ENCODE measurements at places on chromosomes 12 and 14.

DNA sequence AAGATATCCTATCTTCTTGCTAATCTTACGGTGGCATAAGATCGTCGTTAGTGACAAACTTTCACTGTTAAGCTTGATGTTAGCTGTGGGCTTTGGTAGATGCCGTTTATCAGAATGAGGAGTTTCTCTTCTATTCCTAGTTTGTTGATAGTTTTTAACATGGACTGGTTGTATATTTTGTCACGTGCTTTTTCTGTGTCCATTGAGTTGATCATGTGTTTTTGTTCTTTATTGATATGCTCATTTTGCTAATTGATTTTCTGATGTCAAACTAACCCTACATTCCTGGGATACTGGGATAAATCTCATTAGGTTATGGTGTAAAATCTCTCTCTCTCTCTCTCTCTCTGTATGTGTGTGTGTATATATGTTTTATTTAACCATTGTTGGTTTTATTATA lies 545.1 kb downstream of the AACS start:
- DNase-seq: no peak

DNA sequence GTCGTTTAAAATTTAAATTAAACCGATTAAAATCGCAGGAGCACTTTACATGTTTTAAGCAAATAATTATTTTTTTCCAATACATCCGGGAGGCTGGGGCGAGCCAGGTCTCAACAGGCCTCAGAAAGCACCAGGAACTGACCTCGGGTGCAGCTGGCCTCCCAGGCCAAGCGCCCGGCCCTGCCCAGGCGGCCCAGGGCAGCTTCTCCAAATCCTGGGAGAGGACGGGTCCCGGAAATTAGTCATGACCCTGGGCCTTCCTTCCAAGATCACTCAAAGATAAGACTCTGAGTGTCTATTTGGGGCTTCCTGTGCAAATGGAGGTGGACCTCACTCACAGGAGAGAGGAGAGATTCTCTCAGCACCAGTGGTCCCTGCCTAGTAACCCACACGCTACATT lies 177.1 kb downstream of the BCL11B start:
- no peak for DNase-seq

- DNase-seq: no peak
Measured at GRCh38 chr14:34387974-34388516, 74.0 kb downstream of the SPTSSA start.

- DNase-seq: no peak
Measured at GRCh38 chr12:31773867-31774266, 45.0 kb upstream of the AMN1 start.

DNA sequence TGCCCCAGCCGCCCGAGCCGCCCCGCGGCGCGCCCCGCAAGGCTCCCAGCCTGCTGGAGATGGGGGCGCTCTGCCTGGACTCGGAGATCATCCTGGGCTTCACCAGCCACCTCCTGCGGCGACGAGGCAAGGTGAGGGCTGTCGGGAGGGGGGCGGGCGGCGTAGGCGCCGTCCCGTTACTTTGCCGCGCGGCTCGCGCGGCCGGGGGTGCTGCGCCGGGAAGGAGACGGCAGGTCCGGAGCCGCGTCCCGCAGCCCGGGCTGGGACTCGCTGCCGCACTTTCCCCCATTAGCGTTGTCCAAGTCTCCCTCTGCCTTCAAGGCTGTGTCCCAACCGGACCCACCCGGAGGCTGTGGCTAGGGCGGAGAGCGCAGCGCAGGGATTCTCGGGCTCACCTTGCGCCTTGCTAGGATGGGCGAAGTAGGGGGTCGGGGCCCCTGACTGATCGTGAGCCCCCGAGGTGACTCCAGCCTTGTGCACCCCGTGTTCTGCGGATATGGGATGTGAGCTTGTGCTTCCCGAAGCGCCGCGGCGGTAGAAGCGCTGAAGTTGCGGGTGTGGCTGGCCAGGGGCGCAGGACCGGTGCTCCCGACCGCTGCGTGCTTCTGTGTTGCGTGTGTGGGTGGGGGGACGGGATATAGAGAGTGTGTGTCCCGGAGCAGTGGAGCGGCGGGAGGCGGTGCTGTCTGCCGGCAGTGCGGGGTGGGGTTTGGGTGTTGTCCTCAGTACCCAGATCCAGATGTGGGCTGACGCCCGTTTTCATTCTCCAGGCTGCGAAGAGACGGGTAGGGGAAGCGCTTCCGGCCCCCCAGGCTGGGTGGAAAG lies 1.7 kb upstream of the KIF26A start:
- no peak for DNase-seq

- no peak for DNase-seq
Measured at GRCh38 chr14:93832081-93832480, 43.8 kb upstream of the PRIMA1 start.

DNA sequence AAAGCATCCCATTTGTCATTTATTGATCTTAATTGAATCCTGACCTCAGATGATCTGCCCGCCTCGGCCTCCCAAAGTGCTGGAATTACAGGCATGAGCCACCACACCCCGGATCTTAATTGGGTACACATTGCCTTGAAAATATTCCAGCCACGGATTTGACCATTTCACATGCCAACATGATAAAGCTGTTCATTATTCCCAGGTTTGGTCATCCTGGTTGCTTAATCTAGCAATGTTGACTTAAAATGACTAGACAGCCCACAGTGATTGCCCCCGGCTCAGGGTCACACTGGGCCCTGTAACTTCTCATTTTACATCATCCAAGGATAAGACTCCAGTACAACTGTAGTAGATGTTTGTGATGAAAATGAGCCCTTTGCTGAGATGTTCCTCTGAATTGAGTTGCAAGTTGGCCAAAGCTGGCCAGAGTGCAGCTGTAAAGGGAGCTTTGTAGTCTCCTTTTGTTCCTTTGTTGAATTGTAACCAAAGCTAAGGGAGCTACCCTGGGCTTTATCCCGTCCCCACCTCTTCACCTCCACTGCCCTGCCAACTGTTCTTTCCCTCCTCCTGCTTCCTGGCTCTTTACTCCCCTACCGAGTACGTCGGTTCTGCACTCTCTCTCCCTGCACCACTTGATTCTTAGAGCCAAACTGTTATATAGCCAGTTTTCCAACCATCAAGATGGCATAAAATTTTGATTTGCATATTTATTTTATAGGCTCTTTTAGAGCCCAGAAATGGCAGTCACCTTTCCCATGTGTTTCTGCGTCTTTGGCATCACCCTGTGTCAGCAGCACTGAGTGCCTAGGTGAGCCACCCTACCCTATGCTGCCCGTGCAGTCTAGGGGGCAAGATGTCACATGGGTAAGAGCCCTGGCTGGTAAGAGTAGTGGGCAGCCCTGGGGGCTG lies 141.3 kb upstream of the HIF1A start:
- DNase-seq: no peak

GRCh38 chr12:51051787-51052186 lies 3.7 kb downstream of the LETMD1 start:
- DNase-seq: no peak

DNA sequence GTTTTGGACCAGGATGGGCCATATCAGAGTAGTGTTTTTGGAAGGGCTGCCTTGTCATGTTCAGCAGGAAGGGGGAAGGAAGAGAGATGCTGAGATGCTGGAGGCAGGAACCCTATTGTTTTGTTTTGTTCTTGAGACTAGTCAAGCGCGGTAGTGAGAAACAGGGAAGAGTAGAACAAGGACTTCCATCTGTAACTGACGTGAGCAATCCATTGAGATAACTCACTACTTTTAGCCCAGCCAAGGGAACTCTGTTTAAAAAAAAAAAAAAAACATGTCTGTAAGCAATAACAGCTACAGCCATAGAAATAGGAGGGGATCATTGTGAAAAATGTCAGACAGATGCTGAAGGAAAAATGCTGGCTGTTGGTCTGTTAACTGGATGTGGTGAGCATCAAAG lies 34.0 kb downstream of the CD9 start:
- DNase-seq: no peak

DNA sequence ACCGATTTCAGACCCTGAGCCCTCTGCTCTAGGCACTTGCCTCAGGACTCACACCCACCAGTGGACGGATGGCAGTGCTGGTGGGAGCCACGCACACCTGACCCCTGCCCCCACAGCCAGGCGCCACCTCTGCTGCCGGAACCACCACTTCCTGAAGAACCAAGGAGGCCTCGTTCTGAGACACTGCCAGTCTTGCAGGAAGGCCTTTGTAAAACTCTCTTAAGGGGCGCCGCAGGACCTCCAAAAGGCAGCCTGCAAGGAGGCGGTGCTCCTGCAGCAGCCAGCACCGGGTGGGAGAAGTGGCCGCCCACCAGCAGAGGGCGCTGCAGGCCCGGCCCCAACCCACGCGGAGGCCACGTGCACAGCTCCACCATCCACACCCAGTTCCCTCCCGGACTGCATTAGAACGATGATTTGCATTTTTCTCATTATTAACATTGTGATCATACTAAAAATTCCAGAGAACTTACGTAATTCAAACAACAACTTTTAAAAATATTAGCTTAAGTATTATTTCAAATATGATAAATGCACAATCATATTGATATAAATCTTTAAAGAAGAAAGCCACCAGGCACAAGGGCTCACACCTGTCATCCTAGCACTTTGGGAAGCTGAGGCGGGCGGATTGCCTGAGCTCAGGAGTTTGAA lies 12.8 kb downstream of the STX2 start:
- peak; percentile 68 for DNase-seq

GRCh38 chr14:95195031-95195430 lies 37.7 kb upstream of the DICER1 start:
- no peak for DNase-seq

- no peak for DNase-seq
Measured at GRCh38 chr12:4807116-4807783, 87.0 kb downstream of the GALNT8 start.

- DNase-seq: no peak
Measured at GRCh38 chr12:55653031-55653430, 16.3 kb downstream of the OR10P1 start.

- DNase-seq: no peak
Measured at GRCh38 chr14:87142551-87143211, 850.3 kb downstream of the GALC start.

- DNase-seq: no peak
Measured at GRCh38 chr12:114669401-114670290, 14.3 kb downstream of the TBX3 start.

GRCh38 chr14:58744801-58745394 lies 107.1 kb downstream of the DACT1 start:
- no peak for DNase-seq

GRCh38 chr12:2384533-2385351 lies 332.0 kb downstream of the CACNA1C start:
- no peak for DNase-seq

DNA sequence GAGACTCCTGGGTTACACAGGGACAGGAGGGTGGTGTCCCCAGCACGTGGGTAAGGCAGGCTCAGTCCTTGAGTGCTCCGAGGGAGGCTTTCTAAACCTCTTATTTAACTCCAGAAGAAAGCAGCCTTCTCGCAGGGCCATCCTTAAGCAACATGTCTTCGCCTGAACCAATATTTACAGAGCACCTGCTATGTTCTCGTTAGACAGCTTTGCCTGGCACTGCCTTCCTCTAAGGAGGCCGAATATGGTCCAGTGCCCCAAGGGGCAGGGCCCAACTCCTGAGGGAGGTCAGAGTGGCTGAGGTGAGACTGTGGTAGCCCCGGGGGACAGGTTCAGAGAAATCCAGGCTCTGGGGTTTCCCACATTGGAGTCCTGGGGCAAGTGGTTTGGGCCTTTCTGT lies 2.1 kb upstream of the SCARB1 start:
- no peak for DNase-seq

GRCh38 chr14:23060536-23061260 lies 3.4 kb upstream of the CDH24 start:
- DNase-seq: no peak

GRCh38 chr12:104699489-104700190 lies 242.9 kb downstream of the CHST11 start:
- DNase-seq: no peak

DNA sequence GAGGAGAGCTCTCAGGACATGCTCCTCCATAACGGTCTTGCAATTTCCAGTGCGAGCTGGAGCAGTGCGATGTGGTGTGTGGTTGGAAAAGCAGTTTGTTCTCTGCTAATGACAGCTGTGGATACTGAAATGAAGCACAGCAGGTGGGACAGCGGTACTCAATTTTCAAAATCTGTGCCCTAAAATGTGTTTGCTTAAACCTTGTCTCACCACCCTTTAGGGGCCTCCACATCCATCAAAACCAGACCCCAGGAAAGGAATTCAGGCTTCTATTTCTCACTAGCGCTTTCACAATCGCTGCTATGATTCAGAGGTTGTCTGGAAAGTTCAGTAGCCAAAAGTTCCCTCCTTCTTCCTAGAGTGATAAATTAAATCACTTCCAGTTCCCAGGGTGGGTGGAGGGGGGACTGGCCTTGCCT lies 440.8 kb downstream of the EGLN3 start:
- no peak for DNase-seq

GRCh38 chr12:132185705-132186104 lies 41.4 kb downstream of the NOC4L start:
- DNase-seq: peak; percentile 77

- peak; percentile 28 for DNase-seq
Measured at GRCh38 chr12:56158926-56159461, 835 bp downstream of the MYL6 start.

DNA sequence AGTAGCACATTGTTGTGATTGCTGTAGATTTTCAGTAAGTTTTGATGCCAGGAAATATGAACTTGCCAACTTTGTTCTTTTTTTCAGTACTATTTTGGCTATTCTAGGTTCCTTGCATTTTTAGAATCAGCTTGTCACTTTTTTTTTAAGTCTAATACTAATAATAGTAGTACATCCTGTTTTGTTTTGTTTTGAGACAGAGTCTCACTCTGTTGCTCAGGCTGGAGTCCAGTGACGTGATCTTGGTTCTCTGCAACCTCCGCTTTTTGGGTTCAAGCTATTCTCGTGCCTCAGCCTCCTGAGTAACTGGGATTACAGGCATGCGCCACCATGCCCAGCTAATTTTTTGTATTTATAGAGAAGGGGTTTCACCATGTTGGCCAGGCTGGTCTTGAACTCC lies 16.5 kb downstream of the PWP1 start:
- DNase-seq: no peak

DNA sequence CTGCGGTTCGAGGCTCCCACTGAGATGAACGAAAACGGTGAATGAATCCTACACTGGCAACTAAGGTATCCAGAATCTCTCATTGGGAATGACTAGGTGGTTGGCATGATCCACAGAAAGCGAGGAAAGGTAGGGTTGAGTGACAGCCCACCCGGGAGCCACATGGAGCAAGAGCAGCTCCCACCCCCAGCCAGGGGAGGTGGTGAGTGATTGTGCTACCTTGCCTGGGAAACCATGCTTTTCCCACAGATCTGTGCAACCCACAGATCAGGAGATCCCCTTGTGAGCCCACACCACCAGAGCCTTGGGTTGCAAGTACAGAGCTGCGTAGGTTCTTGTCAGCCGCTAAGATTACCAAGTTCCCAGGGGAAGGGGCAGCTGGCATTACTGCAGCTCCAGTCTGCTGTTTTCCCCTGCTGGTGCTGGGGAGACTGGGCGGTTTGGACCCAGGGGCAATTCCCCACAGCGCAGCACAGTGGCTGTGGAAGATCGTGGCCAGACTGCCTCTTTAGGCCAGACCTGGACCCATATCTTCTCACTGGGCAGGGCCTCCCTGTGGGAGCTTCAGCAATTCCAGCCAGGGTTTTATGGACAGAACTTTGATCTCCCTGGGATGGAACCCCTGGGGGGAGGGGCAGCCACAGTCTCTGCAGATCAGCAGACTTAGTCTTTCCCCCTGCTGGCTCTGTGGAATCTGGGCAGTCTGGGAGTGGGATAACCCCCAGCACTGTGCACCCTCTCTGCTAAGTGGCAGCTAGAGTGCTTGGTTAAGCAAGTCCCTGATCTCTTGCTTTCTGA lies 44.6 kb upstream of the PPP4R3A start:
- DNase-seq: no peak

Measured in CD4-positive, alpha-beta memory T cell (primary cell).